ENCODE measurements at places on chromosomes 5 and 9. TPM values are rescaled to one million over a fixed set of nuclear protein-coding genes. Genes with fewer than 3 reads are reported as not detected.

ABLIM3 gene
- 2.1 TPM for total RNA-seq

NTNG2 gene
- total RNA-seq, result 0.81 TPM

SGCD gene
- 19.4 TPM for total RNA-seq

PCDHA9 gene
- total RNA-seq, result 0.53 TPM

LCN6 gene
- total RNA-seq, result 25.3 TPM

PCDHB16 gene
- total RNA-seq, result 10.6 TPM

Measured in ovary (tissue), 10 donors.